ENCODE measurements at places on chromosomes 13 and 19.

GRCh38 chr13:41954226-41954625 lies 6.7 kb downstream of the VWA8 start:
- DNase-seq, result no peak

DNA sequence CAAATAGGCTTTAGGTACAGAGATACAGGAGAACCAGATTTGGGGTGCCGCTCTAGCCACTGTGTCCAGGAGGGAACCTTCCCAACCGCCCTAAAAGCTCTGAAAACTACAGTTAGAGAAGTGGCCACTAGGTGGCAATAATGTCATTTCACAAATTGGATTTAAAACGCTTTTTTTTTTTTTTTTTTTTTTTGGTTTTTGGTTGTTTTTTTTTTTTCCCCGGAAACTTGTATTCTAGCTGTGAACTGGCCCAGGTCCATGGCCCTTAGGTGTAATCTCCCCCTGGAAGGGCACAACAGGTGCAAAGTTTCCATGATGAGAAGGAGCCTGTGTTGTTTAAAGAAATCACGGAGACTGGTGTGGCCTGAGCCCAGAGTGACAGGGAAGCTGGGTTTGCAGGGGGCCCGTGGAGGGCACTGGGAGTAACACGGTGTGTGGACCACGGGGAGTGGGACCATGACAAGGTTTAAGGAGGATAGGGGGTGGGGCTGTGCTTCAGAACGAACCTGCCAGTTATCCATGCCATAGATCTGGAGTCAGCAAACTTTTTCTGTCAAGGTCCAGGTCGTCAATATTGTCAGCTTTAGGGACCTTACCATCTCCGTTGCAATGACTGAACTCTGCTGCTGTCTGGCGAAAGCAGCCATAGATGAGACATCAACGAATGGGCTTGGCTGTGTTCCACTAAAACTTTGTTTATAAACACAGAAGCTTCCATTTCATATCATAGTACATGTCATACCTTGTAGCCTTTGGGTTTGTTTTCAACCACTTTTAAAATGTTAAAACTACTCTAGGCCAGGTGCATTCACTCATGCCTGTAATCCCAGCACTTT lies 10.1 kb downstream of the OR1I1 start:
- peak; percentile 39 for DNase-seq

DNA sequence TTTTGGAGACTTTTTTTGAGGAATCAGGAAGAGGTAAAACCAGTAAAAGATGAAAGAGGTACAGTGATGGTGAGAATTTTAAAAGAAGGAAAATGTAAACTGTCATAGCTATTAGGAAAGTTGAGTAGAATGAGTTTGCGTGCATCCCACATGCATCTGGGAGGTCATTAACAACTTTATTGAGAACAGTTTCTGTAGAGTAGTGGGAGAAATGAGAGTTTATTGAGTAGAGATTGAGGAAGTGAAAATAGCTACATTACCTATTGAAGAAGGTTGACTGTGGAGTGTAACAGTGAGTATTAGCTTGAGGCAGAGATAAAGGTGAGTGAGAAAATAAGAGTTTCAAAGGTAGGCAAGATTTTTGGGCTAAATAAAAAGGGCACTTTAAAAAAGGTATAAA lies 38.7 kb downstream of the BRCA2 start:
- no peak for DNase-seq

GRCh38 chr19:58513694-58514563 lies 2.1 kb upstream of the SLC27A5 start:
- no peak for DNase-seq

GRCh38 chr19:18045307-18046050 lies 37.5 kb downstream of the ARRDC2 start:
- DNase-seq, result no peak

- DNase-seq, result no peak
Measured at GRCh38 chr13:34214686-34215085, 396.7 kb downstream of the RFC3 start.

DNA sequence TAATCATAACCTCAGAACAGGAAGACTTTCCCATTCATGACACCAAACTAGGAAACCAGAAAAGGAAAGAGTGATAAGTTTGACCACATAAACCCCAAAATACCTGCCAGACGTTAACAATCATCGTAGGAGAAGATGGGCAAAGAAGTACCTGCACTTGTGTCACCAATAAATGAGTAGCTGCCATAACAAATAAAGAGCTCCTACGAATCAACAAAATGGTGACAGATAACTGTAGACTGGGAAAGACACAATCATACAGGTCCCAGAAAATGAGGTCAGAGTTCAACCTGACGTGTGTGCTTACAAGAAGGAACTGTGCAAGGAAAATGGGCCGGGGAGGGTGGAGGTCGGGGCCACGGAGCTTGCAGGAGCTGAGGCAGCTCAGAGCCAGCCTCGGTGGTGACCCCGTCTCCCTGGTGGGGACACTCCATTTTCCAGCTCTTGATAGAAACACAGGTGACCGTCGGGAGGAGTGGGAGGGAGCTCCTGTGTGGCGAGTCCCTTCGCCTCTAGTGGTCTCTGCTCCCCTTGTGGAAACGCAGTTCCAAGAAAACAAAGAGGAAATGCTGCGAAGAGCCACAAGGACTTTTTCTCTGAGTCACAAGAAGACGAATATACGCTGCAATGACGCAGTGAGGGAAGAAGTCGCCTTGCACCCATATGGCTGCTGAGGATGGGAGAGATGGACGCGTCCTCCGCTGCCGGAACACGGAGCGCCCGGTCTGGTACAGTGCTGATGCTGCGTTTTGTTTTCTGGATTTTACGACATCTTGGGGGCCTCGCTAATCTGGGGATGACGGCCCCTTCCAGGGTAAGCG lies 9.5 kb downstream of the PIP5K1C start:
- DNase-seq, result no peak

DNA sequence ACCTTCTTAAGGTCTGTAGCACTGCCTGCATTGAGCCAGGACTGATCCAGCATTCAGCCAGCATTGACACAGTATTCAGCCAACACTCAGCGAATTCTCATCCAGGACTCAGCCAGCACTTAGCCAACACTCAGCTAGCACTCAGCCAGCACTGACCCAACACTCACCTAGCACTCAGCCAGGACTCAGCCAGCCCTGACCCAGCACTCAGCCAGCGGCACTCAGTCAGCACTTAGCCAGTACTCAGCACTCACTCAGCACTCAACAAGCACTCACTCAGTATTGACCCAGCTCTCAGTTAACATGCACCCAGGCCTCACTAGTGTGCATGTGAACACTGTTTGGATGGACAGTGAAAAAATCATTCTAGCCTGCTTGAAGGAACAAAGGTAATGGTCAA lies 55.0 kb downstream of the TSHZ3 start:
- no peak for DNase-seq

- no peak for DNase-seq
Measured at GRCh38 chr19:485077-485476, 11.2 kb upstream of the MADCAM1 start.

- no peak for DNase-seq
Measured at GRCh38 chr13:55893540-55893939, 1247.2 kb upstream of the PRR20A start.

DNA sequence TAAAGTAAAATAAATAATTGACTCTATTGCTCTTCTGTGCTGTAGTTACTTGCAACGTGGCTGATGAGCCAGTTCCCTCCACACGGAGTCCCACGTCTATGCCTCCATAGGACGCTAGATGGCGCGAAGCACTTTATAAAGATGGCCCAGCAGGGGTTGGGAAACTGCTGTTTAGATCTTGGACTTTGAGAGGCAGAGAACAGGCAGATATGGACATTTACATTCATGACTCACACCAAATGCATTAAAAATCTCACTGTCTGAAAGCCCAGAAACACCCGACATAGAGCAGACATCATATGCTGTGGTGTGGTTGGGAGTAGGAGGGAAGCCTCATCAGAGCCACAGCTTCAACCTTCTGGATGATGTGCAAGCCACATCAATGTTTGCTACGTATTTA lies 643.1 kb upstream of the ARGLU1 start:
- DNase-seq, result peak; percentile 25

DNA sequence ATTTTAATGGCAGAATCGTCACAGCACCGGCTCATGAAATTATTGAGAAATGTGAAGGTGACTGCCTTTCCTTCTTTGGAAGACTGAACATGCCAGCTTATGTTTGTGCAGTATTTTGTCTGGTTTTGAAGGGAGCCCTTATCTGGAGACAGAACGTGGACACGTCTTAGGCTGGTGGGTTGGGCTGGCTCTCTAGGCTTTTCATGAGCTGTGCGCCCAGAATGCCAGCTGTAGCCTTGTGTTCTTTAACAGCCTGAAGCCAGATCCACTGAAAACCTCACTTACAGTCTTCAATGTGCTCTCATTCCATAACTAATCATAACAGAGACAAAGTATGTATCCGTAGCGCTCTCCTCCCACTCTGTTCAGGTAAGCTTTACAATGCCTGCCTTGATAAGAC lies 184.4 kb upstream of the HTR2A start:
- no peak for DNase-seq

DNA sequence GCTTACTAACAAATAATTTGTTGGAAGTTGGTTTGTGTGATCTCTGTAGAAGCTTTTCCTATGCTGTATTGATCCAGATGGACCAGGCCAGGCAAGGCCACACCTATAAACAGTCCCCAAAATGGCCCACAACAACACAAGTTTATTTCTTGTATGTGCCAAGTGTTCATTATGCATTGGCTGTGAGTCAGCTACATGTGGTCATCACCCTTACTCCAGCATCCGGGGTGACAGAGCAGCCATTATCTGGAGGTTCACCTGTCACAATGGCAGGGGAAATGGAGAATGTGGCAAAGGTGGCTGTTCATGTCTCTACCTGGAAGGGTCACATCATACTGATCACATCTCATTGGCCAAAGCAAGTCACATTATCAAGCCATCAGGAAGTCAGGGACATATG lies 164.3 kb downstream of the DCT start:
- DNase-seq, result no peak

- no peak for DNase-seq
Measured at GRCh38 chr13:88866195-88866594, 1195.0 kb downstream of the SLITRK5 start.

DNA sequence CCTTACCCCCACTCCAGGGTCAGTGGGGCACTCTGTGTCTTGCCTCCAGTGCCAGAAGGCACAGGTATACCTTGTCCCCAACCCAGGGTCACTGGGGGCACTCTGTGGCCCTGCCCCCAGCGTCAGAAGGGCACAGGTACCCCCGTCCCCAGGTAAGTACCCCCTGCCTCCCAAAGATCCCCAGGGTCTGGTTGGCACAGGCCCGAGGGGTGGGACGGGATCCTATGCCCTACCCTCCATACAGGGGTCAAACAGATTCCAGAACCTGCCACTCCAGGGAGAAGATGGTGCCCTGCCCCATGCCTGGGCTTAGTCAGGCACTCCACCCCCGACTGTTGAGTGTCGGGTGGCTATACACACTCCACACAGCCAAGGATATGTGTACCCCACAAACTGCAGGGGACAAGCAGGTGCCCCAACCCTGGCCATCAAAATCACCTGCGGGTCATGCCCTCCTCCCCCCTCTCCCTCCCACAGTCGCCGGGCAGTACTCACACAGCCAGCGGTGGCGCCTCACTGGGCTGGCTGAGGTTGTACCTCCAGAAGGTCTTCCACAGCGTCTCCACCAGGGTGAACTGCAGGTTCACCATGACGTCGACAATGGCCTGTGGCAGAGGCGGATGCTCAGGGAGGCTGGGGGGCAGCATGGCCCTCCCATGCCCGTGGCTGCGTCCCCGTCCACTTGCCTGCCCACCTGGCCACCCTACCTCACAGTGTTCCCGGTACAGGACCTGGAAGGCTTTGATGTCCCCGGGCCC lies 13.8 kb downstream of the DCAF15 start:
- DNase-seq, result no peak

- DNase-seq, result no peak
Measured at GRCh38 chr13:25707726-25708125, 336.0 kb downstream of the ATP8A2 start.

DNA sequence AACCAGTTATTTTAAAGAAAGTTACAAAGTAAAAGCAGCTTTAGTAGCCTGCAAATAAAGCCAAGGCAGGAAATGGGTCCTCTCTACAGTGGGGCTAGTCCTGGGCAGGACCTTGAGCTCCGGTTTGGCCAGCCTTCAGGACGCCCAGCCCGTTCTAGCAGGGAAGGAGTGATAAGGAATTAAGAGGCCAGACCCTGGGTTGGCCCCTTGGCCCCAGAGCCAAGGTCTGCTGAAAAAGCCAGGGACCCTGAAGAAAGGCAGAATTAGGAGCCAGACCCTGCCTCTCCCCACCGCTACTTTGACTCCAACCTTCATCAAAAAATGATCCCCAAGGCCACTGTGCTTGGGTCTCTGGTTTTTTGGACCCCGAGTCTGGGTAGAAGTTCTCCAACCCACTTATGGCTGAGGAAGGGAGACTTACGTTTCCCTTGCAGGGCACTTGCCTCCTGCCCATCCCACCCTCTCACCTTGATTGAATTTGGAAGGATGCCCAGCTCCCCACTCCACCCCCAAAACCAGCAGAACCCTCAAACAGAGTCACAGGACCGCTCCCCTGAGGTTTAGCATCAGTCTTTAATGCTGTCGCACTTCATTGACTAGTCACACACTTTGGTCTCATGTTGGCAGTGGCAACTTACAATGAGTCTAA lies 3.9 kb downstream of the DNAJB1 start:
- DNase-seq, result no peak

DNA sequence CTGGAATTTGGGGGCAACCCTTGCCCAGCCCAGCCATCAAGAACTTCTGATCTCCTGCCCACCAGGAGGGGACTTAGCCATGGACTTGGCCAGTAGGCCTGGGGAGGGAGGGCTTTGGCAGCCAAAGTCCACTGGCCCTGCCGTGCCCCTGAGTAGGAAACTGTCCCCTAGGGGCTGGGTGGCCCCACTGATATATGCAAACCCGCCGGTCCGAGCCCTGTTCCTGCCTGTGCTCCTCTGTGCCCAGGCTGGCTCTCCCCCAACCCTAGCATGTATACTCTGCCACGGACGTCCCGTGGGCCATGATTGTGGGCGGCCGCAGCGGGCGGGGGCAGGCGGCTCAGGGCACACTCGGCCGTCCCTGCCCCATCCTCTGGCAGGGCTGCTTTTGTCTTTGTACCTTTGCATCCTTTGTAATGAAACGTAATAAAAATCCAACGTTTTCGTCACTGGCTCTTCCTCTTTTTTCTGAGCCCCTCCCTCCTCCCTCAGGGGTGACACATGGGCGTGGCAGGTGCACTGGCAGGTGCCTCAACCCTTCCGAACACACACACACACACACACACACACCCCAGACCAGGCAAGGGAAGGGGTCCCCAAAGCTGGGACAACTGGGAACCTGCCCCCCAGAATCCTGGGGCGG lies 9.1 kb downstream of the COMP start:
- DNase-seq, result no peak

DNA sequence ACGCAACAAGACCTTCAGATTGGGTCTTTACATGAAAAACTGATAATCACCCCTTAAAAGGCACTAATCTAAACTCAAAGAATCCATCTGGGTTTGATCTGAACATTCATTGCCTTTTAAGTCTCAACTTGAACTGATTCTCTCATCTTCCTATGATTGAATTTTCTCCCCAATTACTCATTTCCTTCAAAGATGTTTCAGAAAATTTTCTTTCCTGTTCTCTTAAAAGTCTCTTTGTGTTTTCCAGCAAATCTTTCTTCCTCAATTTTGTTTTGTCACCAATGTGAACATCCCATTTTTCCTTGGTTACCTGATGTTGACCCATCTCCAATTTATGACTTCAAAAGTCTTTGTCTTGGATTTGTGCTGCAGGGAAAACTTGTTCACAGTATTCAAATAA lies 234.3 kb downstream of the DACH1 start:
- DNase-seq, result no peak
